ENCODE measurements at places on chromosomes 12 and 14.

GRCh38 chr14:105340821-105341733, 26.5 kb downstream of the PACS2 start:
- DNase-seq = no peak

DNA sequence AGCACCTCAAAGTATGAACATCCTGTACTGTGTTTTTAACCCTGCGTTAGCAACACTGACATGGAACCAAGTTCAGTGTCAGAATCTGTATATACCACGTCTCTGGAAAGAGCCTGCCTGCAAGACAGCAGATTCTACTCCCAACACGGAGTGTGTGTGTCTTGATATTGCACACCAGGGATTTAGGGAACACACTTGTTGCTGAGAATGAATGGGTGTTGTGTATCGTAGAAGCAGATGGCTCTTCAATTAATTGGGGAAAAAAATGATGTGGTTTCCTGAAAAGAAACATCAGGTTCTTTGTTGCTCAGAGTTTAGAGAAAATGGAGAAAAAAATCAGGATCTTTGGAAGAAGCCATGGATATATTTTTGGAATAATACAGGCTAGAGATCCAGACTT, 170.8 kb downstream of the EGLN3 start:
- no peak for DNase-seq

DNA sequence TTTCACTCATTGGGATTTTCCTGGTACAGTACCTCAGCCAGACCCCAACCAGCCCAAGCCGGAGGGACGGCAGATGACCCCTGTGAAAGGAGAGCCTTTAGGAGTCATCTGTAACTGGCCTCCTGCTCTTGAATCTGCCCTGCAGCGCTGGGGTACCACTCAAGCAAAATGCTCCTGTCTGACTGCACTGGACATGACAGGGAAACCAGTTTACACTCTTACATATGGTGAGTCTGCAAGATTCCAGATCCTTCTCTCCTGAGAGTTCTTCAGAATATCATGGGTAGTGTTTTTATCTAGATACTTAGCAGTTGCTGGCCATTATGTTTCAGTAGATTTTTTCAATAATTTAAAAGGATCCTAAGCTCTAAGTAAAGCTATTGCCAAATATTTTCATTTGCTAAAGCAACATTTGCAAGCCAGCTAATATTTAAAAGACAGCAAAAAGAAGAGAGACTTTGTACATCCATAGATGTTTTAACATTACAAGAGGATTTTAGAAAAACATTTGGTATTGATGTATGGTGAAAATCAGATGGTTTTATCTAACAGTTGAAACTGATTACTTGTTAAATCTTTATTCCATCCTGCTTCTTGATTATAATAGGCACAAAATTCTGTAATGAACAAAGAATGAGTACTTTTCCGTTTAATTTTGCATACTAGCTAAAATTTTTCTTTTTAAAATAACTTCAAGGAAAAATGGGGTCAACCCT, 85.1 kb upstream of the ATF1 start:
- DNase-seq = no peak

GRCh38 chr12:74816398-74817175, 279.0 kb downstream of the ATXN7L3B start:
- DNase-seq = no peak

DNA sequence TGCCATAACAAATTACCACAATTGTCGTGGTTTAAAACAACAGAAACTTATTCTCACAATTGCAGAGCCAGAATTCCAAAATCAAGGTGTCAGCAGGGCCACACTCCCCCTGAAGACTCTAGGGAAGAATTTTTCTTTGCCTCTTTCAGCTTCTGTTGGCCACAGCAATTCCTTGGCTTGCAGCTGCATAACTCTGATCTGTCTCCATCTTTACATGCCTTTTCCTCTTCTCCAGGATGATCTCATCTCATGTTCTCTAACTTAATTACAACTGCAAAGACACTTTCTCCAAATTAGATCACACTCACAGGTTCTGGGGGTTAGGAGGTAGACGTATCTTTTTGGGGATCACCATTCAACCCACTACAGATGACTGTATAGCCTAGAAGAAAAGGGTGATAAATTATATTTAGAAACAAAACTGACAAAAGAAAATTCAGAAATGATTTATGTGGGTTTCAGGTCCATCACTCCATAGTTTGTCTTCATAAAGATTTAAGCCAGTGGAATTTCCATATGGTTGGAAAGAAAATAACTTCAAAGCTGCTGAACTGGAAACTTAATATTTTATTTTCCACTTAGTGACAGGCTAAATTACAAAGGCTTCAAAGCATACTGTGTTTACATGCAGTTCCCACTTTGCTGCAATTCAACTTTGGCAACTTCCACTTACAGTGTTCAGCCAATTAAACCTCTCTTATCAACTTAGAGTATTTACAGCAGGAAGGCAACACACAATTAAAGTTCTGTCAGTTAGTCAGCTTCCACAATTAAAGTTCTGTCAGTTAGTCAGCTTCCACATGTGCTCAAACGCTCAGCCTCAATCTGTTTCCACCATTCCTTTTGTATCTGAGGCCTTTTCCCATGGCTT, 213.3 kb downstream of the EPS8 start:
- no peak for DNase-seq

- DNase-seq = no peak
Measured at GRCh38 chr14:76104802-76105355, 46.8 kb upstream of the GPATCH2L start.

DNA sequence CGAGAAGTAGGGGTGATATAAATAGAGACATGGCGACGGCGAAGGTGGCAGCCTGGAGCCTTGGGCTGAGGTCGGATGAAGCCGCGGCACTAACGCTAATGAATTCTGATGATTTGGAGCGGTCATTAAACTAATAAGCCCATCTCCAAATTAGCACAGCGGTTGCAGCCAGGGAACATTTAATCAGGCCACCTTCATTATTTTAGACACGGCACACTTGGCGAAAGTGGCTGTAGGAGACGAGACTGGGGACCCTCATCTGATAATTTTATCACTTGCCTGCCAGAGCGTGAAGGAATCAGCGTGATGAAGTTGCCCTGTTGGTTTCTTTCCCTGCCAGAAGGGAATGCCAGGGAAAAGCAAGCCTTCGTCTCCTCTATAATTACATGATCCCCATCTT, 664.3 kb upstream of the TBX3 start:
- no peak for DNase-seq

GRCh38 chr12:66304296-66304900, 2.1 kb downstream of the HELB start:
- no peak for DNase-seq

- no peak for DNase-seq
Measured at GRCh38 chr12:119202544-119202943, 23.8 kb downstream of the HSPB8 start.

DNA sequence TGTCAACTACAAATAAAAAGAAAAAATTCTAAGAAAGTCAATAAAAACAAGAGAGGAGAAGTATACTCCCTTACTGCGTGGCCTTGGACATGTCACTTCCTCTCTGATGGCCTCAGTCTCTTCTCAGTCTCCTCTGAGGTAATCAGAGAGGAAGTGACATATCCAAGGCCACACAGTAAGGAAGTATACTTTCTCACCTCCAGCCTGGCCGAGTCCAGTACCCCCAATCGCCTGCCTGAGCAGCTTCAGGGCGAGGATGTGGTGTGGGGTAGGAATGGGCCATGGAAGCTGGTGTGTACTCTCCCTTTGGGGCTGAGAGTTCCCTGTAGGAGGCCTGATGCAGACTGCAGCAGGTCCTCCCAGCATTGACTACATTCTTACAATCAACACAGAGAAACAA, 15.8 kb downstream of the VDR start:
- no peak for DNase-seq
